ENCODE measurements at places on chromosomes 3 and 15.

- no peak for DNase-seq
These were observed 342.8 kb downstream of the TBC1D5 start for GRCh38 chr3:17399586-17399985.

GRCh38 chr3:71360180-71360579 is 223.3 kb downstream of the FOXP1 start:
- no peak for DNase-seq

GRCh38 chr3:106256249-106256957 is 387.6 kb upstream of the CBLB start:
- DNase-seq, result no peak

- DNase-seq, result no peak
These were observed 71.0 kb downstream of the WWTR1 start for GRCh38 chr3:149586871-149587270.

DNA sequence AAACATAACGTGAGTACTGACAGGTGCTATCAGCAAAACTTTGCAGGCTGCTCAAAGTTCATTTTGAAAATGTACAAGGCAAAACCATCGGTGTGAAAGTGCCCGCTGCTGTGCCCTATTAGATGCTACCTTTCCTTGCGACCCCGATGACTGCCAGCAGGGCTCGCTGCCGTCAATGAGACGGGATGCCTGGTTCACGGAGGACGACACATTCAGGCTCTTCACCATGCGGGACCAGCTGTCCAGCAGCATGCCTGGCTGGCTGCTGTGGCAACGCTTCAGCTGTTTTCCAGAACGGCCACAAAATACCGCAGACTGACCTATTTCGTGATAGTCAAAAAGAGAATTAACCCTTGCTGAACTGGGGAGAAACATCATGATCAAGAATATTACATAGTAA is 92.7 kb upstream of the OCA2 start:
- no peak for DNase-seq

DNA sequence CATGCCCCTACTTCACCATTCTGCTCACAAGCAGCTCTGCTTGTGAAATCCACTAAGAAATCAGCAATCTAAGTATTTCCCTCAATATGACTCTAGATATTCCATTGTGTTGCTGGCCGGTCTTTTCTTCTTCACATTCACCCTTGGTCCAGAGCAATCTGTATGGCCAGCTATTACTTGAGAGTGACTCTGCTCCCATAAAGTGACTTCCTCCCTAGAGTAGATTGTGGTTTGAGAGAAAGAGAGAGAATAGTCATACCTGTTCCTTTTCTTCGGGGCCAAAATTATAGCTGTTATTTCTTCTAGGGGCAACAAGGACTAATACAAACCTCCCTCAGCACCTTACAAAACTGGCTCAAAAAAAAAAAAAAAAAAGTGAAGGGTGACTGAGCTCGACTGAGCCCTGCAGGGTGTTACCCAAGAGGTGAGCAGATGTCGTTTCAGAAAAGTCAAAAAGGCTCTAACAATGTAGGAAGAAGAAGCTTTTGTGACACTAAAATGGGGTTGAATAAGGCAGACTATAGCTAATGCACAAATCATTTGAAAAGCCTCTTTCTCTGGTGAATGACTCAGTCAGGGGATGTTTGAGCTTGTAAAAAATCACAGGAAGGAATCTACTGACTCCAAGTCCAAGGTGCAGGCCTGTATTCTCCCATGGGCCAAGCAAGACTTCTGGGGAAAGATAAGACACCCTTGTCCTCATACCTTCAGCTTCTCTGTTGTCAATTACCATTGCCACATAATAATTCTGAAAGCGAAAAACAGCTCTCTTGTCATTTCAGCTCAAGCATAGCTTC is 161.0 kb upstream of the SLC24A5 start:
- DNase-seq, result no peak

DNA sequence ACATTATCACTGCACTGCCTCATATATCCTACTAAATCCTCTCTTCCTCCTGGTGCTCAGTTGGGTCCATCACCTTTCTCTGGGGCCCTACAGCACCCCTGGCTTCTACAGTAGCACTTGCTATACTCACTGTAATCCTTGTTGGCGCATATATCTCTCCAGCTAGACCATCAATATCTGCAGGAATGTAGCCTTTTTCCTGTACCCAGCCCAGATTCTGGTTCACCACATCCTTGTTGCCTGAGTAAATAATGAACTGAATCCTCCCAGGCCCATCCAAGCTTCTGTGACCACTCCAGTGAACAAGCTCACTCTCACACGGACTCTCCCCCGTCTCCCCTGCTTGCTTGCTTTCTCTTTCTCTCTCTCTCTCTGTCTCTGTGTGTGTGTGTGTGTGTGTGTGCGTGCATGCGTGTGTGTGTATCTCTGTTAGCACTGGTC is 62.5 kb upstream of the LIPC start:
- DNase-seq, result no peak

DNA sequence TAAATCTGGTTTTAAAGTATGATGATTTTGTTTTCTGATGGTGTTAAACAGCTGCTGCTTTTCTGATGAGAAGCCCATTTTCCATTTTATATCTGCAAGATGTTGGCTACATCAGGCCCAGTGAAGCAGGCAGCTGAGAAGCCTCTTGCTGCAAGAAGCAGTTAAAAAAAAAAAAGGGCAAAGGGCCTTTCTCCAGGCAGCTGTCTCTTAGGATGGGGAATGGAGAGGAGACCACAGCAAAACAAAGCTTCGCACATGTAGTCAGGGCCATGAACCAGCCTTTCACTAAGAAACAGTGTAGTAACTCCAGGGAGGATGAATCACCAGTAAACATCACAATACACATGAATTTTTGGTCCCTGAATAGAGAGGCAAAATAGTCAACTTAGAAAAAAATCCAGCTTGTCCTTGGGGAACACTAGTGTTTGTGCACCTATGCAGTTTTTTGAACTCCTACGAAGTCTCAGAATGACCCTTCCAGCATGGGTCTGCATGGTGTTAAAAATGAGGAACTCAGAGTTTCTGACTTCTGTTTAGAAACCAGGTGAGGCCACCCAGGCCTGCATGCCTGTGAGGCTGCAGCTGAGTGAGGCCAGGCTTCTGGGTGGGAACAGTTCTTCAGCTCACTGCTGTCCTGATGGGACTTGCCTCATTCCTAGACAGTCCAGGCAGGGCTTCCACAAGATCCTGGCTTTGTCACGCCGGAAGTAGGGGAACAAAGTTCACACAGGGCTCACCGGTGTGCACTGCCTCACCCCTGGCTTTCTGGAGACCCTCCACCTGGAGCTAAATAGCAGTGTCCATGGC is 518.7 kb downstream of the MCTP2 start:
- DNase-seq, result no peak
